Epithelial cell of esophagus (primary cell): ENCODE measurements at places on chromosomes 4 and X.

GRCh38 chr4:87108142-87108546 lies 112.3 kb downstream of the KLHL8 start:
- DNase-seq = peak; percentile 82

DNA sequence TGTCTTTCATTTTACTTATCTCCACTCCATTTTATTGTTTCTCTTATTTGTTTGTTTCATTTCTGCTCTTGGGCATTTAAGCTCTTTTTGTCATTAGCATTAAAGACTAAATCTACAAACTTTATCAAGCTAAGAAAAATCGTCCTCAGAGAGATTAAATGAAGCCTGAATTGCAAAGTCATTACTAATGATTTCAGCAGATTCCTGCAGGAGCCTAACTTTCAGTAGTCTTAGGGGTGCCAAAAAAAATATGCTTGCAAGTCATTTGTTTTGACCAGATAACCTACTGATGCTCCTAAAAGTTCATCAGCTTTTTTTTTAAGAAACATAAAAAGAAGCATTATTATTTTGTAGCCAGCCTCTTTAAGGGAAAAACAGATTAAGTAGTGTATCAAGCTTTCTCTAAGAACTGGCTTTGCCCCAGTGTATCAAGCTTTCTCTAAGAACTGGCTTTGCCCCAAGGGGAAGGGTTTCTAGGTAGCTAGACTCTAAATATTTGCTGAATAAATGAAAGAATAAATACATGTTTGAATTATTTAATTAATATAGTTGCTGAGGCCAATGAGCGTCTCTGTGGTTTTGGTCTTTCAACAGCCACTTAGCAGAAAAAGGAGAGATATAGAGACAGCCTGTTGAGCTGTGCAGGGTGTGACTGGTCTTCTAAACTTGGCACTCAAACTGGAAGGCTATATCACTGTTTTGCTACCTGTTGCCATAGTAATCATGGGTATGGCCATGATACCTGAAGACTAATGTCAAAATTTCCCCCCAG lies 174.2 kb downstream of the BTC start:
- no peak for DNase-seq

DNA sequence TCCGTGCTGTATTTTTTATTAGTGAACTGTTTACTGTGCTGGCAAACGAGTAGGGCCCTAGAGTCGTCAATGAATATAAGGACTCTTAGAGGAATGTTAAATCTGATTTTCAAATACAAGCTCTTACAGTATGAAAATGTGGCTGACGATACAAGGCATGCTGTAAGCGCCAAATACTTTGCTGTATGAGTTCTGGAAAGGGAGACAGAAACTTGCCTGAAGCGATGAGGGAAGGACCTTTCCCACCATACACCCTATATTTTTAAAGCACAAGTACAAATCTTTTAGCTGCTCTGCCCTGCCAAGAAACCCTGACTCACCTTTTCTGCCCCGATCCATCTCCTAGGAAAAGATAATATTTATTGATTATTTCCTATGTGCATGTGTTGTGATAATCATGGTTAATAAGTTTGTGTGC lies 15.7 kb upstream of the RUFY3 start:
- DNase-seq = peak; percentile 37

DNA sequence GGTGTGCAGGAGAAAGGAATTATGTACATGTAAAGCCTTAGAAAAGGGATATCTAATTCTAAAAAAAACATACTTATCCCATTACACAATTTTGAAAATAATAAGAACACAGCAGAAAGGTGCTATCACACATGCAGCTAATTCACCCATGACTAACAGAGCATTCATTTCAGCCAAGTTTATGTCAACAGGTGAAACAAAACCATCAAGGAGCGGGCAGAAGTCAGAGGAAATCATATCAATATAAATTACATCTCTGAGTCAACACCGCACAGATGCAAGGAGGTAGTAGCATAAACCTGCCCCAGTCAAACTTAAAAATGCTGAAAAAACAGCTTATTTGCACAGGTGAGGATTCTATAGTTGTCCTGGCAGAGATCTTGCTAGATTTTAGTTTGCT lies 197.9 kb downstream of the PRDM5 start:
- peak; percentile 71 for DNase-seq

GRCh38 chr4:23166919-23167318 lies 474.2 kb downstream of the GBA3 start:
- DNase-seq = peak; percentile 20
